Activated T-helper 17 cell treated with anti-CD3 and anti-CD28 coated beads, Interleukin-2, amount 50 U/mL, for 72 hours (primary cell): ENCODE measurements at places on chromosomes 16 and 17.

GRCh38 chr17:72840019-72840418 is 252.5 kb downstream of the SLC39A11 start:
- no peak overlapping the region for H3K4me3 ChIP-seq
- H3K36me3 ChIP-seq, result peaks cover 52% of the 10 kb centered on the region
- H3K27me3 ChIP-seq, result no peaks in the 10 kb centered on the region
- no peaks in the 10 kb centered on the region for H3K4me1 ChIP-seq

GRCh38 chr17:15513058-15513791 is 45.8 kb upstream of the CDRT4 start:
- no peaks in the 10 kb centered on the region for H3K27me3 ChIP-seq
- ATAC-seq, result no peak
- H3K36me3 ChIP-seq, result peaks cover 33% of the 10 kb centered on the region
- H3K4me3 ChIP-seq, result no peak overlapping the region

- H3K36me3 ChIP-seq, result peaks cover 32% of the 10 kb centered on the region
- no peak for ATAC-seq
- no peaks in the 10 kb centered on the region for H3K4me1 ChIP-seq
- no peaks in the 10 kb centered on the region for H3K27me3 ChIP-seq
Observed at GRCh38 chr16:1494711-1495110, 1.6 kb downstream of the TELO2 start.

DNA sequence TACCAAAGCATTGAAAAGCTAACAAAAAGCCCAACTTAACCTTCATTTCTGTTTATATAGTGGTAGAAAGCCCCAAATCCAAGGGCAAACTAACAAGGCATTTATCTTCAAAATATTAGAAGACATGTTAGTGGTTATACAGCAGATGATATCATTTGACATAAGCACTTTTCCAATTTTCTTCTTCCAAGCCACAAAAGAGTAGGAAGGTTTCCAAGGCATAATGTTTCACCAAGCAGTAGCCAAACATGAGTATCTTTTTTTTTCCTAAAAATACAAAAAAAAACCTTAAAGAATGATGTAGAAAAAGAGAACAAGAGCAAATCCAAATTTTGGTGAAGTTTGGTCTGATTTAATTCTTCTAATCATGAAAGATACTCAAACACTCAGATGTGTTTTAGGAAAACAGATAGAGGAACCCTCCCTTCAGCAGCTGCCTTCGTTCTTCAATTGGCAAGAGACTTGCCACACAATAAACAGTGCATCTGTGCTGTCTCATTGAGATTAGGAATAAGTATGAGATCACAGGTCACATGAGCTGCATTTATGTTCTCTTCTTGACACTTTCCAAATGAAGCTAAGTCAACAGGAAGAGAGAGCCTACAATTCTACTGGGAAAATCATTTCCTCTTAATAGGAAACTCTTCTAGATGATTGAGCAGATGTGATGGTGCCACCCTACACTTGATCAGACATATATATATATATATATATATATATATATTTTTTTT is 106.7 kb downstream of the TTC19 start:
- H3K36me3 ChIP-seq, result peaks cover 86% of the 10 kb centered on the region
- no peak overlapping the region for H3K4me3 ChIP-seq

DNA sequence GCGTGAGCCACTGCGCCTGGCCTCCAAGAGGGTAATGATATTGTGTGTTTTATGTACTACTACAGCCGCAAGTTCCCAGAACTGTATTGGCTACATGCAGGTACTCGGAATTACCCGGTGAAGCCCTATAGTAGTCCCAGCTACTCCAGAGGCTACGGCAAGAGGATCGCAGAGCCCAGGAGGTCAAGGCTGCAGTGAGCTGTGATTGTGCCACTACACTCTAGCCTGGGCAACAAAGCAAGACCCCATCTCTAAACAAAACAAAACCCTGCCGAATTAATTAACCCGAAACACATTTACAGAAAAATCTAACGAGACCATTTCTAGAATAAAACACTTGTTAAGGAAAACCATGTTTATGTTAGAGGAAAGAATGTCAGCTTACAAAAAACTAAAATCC is 2.2 kb upstream of the USP22 start:
- H3K4me1 ChIP-seq, result no peaks in the 10 kb centered on the region
- H3K27ac ChIP-seq, result no peak overlapping the region
- H3K36me3 ChIP-seq, result peaks cover 23% of the 10 kb centered on the region
- H3K4me3 ChIP-seq, result peak overlapping the region; percentile 86
- peaks cover 5% of the 10 kb centered on the region for H3K27me3 ChIP-seq

DNA sequence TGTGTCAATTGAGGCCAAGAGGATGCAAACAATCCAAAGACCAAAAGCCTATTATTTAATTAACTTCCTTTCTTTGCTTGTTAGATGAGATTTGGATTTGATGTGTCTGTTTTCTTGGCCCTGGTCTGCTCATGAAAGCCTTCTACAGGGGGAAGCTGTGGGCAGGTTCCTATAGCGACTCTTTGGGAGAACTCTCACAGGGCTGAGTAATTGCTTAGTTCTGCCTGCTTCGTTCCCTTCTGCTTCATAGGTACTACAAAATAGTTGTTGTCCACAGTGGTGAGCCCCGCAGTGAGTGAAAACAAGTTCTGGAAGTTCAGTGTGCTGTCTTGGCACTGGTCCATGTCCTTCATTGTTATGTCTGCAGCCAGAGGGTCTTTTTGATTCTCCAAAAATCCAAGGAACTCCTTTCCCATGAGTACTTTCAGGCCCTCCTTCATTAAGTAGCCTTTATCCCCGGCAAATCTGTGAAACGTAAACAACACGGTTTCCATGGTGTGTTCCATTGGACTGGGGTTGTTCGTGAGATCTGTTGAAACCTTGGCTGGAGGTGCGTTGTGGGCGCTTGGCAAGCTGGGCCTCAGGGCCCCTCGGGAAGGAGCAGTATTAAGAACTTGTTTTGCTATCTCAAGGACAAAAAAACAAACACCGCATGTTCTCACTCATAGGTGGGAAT is 30.0 kb upstream of the ANKRD40CL start:
- H3K36me3 ChIP-seq, result no peaks in the 10 kb centered on the region
- no peak overlapping the region for H3K27ac ChIP-seq
- H3K27me3 ChIP-seq, result no peaks in the 10 kb centered on the region
- no peak for ATAC-seq

DNA sequence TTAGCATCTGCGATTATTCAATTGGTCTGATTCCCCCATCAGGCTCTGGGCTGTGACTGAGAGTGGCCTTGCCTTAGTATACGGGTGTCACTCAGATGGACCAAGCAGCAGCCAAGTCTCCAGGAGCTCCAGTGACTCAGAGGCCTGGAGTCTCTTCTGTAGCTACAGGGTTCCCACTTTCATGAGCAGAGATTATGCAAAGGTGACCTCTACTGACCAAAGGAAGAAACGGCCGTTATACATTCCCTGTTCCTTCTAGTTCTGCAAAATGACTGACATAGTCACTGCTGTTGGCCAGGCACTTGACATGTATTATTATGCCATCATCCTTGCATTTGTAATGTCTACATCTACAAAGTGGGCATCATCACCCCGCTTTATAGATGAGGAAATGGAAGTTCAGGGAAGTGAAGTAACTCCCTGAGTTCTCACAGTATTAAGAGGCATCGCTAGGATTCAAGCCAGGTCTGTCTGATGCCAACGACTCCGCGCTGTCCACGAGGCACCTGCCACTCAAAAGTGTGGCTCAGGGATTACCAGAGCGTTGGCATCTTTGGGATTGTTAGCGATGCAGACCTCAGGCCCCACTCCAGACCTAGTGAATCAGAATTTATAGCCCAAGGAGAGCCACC is 23.3 kb downstream of the SLC38A7 start:
- no peaks in the 10 kb centered on the region for H3K36me3 ChIP-seq
- peak; percentile 81 for ATAC-seq

- ATAC-seq, result no peak
- no peak overlapping the region for H3K27ac ChIP-seq
- no peaks in the 10 kb centered on the region for H3K27me3 ChIP-seq
- H3K4me3 ChIP-seq, result no peak overlapping the region
Observed at GRCh38 chr16:51666074-51666473, 515.0 kb upstream of the SALL1 start.

DNA sequence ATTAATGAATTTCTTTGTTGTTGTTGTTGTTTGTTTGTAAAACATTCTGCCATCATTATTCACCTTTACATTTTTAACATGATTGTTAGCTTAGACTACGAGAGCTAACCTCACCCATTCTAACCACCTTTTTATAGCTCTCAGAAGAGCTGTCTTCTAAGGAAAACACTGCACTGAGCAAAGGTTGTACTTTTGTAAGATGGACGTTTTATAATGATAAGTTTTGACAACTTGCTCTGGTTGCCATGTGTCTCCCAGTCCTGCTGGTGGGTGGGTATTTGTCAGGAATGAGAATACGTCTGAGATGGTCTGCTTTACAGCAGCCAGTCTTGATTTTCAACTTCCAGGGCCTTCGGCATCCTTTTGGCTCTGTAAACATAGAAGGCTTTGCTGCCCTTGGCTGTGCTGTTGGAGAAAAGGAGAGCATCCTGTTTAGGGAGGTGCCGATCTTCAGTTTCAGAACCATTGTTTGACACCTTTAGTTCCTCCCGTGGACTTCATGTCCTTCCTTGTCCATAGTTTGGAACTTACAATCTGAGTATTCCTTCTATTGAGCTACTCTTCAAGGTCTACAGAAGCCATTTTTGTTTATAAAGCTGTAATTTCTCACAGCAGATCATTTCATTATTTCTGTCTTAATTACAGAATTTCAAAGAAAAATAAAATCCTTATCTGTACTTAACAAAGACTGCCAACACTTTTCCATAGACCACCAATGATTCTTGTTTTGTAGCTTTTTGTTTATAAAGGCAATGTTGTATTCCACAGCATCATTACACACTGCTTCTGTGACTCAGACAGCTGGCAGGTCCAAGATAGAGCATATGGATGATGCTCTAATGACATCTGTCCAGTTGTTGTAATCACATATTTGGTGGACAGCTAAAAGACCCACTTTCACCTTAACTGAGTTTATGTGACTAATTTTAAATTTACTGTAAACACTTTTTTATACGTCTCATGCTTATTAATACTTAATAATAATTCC is 270.1 kb upstream of the TBX2 start:
- no peak overlapping the region for H3K27ac ChIP-seq
- no peaks in the 10 kb centered on the region for H3K36me3 ChIP-seq
- no peak for ATAC-seq
- H3K4me3 ChIP-seq, result no peak overlapping the region

GRCh38 chr17:10744501-10745000 is 14.7 kb upstream of the TMEM220 start:
- H3K27me3 ChIP-seq, result peaks cover 2% of the 10 kb centered on the region
- no peak overlapping the region for H3K4me3 ChIP-seq
- H3K4me1 ChIP-seq, result peaks cover 6% of the 10 kb centered on the region
- no peaks in the 10 kb centered on the region for H3K36me3 ChIP-seq

- H3K27ac ChIP-seq, result peak overlapping the region; percentile 93
- H3K36me3 ChIP-seq, result no peaks in the 10 kb centered on the region
- peak; percentile 2 for ATAC-seq
- H3K27me3 ChIP-seq, result no peaks in the 10 kb centered on the region
- H3K4me3 ChIP-seq, result peak overlapping the region; percentile 84
Observed at GRCh38 chr17:7204336-7204735, 15.3 kb downstream of the DLG4 start.

DNA sequence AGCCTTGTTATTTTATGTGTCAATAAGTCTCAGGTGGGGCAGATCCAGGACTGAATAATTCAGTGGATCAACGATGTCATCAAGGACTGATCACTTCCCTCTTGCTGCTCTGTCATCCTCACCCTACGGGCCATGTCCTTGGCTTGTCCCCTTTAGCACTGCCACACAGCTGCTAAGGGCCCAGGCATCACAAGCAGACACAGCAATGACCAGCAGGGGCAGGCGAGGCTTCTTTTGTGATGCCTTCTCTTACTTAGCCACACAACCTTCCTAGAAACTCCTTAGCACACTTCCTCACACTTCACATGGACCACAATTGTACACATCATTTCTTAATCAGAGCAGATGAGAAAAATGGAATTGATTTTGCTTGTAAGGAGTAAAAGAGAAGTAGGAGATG is 356.3 kb upstream of the SOX9 start:
- peaks cover 4% of the 10 kb centered on the region for H3K27me3 ChIP-seq
- H3K36me3 ChIP-seq, result no peaks in the 10 kb centered on the region
- no peak overlapping the region for H3K4me3 ChIP-seq
- no peaks in the 10 kb centered on the region for H3K4me1 ChIP-seq

- H3K36me3 ChIP-seq, result no peaks in the 10 kb centered on the region
- no peak for ATAC-seq
- peaks cover 7% of the 10 kb centered on the region for H3K27me3 ChIP-seq
- no peak overlapping the region for H3K27ac ChIP-seq
- no peak overlapping the region for H3K4me3 ChIP-seq
Observed at GRCh38 chr16:83554096-83554495, 253.7 kb upstream of the HSBP1 start.

- peaks cover 13% of the 10 kb centered on the region for H3K4me1 ChIP-seq
- no peak for ATAC-seq
- H3K27ac ChIP-seq, result no peak overlapping the region
Observed at GRCh38 chr17:76428511-76428910, 24.4 kb downstream of the UBE2O start.

DNA sequence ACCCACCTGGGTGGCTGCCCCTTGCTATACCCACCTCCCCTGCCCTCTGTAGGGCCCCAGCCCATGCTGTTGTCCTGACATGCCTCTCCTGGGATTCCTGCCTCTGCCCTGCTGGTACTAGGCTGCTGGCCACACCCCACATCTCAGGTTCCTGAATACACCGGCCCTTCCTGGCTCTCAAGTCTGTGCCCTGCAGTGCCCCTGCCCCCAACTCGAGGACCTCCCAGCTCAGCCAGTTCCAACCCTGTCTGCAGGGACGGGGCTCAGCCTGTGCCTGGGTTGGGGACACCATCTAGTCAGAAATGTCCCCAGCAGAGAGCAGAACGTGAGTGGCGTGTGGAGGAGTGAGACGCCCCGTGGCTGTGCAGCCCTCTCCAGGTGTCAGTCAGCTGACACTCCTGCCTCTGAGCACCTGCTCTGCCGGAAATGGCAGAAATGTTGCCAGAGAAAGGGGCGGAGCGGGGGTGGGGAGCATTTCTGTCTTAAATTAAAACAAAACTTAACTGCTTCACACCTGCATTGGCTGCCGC is 28.7 kb downstream of the ACSF3 start:
- H3K4me1 ChIP-seq, result peaks cover 4% of the 10 kb centered on the region
- H3K4me3 ChIP-seq, result no peak overlapping the region
- ATAC-seq, result peak; percentile 64
- H3K27me3 ChIP-seq, result no peaks in the 10 kb centered on the region
- peak overlapping the region; percentile 41 for H3K27ac ChIP-seq

- peak overlapping the region; percentile 88 for H3K27ac ChIP-seq
- peak overlapping the region; percentile 88 for H3K4me3 ChIP-seq
- H3K4me1 ChIP-seq, result peaks cover 11% of the 10 kb centered on the region
- no peaks in the 10 kb centered on the region for H3K27me3 ChIP-seq
- peaks cover 14% of the 10 kb centered on the region for H3K36me3 ChIP-seq
Observed at GRCh38 chr17:5500247-5500588, 13.9 kb downstream of the MIS12 start.

- H3K27ac ChIP-seq, result peak overlapping the region; percentile 22
- H3K4me3 ChIP-seq, result no peak overlapping the region
- H3K4me1 ChIP-seq, result peaks cover 29% of the 10 kb centered on the region
- no peak for ATAC-seq
Observed at GRCh38 chr16:8916541-8917225, 34.5 kb downstream of the LITAFD start.

- H3K4me1 ChIP-seq, result peaks cover 11% of the 10 kb centered on the region
- no peaks in the 10 kb centered on the region for H3K36me3 ChIP-seq
- H3K27me3 ChIP-seq, result peaks cover 5% of the 10 kb centered on the region
- ATAC-seq, result no peak
- no peak overlapping the region for H3K27ac ChIP-seq
- H3K4me3 ChIP-seq, result no peak overlapping the region
Observed at GRCh38 chr16:75203096-75203495, 3.9 kb downstream of the CTRB2 start.

- H3K27ac ChIP-seq, result no peak overlapping the region
- H3K27me3 ChIP-seq, result peaks cover 21% of the 10 kb centered on the region
- ATAC-seq, result no peak
- H3K4me3 ChIP-seq, result no peak overlapping the region
Observed at GRCh38 chr16:75262104-75262799, 10.8 kb upstream of the BCAR1 start.
